ENCODE measurements at places on chromosomes 7 and 10. TPM values are rescaled to one million over a fixed set of nuclear protein-coding genes. Genes with fewer than 3 reads are reported as not detected.

- H3K4me3 ChIP-seq: no peak overlapping the region
- no peaks in the 10 kb centered on the region for H3K27me3 ChIP-seq
- no peak for DNase-seq
- peaks cover 12% of the 10 kb centered on the region for H3K4me1 ChIP-seq
- H3K27ac ChIP-seq: no peak overlapping the region
Measured at GRCh38 chr10:21531164-21531563, 2.9 kb upstream of the MLLT10 start.

GRCh38 chr7:1593091-1593866 is 23.4 kb upstream of the PSMG3 start:
- no peak for DNase-seq
- no peaks in the 10 kb centered on the region for H3K36me3 ChIP-seq
- H3K27me3 ChIP-seq: peaks cover 54% of the 10 kb centered on the region
- H3K4me3 ChIP-seq: no peak overlapping the region
- H3K4me1 ChIP-seq: no peaks in the 10 kb centered on the region

- DNase-seq: no peak
- no peaks in the 10 kb centered on the region for H3K27me3 ChIP-seq
- H3K4me1 ChIP-seq: no peaks in the 10 kb centered on the region
- H3K27ac ChIP-seq: no peak overlapping the region
- no peaks in the 10 kb centered on the region for H3K36me3 ChIP-seq
- no peak overlapping the region for H3K4me3 ChIP-seq
Measured at GRCh38 chr7:50474382-50475160, 24.4 kb upstream of the FIGNL1 start.

DNA sequence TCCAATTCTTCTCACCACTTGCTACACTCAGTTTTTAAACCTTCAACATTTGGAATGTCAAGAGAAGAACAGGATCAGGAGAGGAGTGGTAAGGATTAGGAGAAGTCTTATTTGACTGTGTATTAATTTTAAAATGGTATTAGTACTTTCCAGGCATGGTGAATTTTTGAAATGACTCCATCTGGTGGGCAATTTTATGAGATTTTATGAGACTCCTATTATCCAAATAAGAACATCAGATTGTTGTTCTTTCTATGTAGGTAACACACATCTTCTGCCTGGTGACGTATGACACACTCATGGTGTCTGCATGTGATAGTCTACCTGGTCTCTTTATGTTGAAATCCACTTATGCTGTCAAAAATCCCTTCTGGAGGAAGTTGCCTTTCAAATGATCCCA is 51.0 kb downstream of the SLC13A1 start:
- no peak for DNase-seq
- no peaks in the 10 kb centered on the region for H3K27me3 ChIP-seq
- H3K4me3 ChIP-seq: no peak overlapping the region
- H3K36me3 ChIP-seq: no peaks in the 10 kb centered on the region

The PRPS1L1 gene
- not detected for total RNA-seq

- no peaks in the 10 kb centered on the region for H3K27me3 ChIP-seq
- peak; percentile 52 for DNase-seq
- no peak overlapping the region for H3K27ac ChIP-seq
- H3K36me3 ChIP-seq: no peaks in the 10 kb centered on the region
- H3K4me1 ChIP-seq: no peaks in the 10 kb centered on the region
Measured at GRCh38 chr10:49594594-49594993, 15.5 kb upstream of the SLC18A3 start.

The GNG11 gene
- total RNA-seq: 22.5 TPM

The OR2A12 gene
- not detected for total RNA-seq

The TSPAN14 gene
- total RNA-seq: 143 TPM

The LIPM gene
- not detected for total RNA-seq

GRCh38 chr7:27890205-27890849 is 150.4 kb downstream of the TAX1BP1 start:
- no peaks in the 10 kb centered on the region for H3K4me1 ChIP-seq
- H3K36me3 ChIP-seq: no peaks in the 10 kb centered on the region
- H3K27ac ChIP-seq: no peak overlapping the region
- no peaks in the 10 kb centered on the region for H3K27me3 ChIP-seq
- H3K4me3 ChIP-seq: no peak overlapping the region

Data from tibial nerve (tissue), 4 donors.